ENCODE measurements at places on chromosomes 3 and 15.
A peak's percentile ranks its signal among the peaks of the same experiment; 100 is the strongest.

- no peak for DNase-seq
Observed at GRCh38 chr15:61364871-61365270, 135.8 kb upstream of the RORA start.

DNA sequence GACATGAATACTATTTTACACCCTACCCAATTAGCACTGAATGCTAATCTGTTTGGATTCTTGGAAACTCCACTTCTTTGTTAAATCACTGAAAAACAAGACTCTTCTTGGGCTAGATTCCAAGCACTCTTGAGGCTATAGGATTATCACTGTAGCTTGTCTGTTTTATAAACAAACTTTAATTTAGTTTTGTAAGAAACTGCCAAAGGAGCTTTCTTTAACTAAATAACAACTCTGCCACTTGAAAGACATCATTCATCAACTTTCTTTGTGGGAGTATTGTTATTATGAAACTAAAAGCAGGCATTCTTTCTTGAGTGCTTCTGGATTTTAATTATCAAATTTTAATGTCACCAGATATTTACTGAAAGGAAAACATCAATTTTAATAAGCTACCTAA is 24.1 kb downstream of the CBLB start:
- DNase-seq, result no peak

DNA sequence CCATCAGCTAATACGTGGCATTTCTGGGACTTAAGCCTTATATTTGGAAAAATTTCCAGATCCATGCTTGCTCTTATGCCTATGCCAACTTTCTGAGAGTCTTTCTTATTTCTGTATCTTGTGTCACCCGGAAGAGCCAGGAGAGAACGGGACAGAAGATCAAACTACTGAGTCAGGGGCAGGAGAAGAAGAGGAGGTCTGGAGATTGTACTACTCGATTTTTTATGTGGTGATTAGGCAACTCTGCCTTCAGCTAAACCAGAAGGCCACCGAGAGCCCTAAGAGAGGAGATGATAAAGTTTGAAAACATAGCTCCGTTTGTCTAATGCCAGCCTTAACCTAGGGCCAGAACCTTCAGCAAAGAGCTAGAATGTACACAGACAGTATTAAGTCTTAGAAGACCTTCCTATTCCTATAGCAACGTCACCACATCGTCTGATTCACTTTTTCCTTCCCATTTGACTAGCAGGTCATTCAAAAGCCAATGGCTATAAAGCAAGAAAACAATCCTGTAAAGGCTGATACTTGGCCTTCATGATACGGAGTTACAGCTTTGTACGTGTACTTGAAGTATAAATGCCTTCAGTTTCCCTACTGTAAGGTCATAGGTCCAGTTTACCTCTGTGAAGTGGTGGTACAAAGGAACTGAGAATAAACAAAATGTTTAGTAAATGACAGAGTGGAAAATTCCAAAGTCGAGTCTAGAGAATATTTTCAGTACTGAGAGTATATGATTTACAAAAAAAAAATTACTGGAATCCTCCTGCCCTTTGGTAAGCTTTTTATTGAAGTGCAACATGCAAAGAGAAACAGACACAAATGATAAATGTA is 96.1 kb upstream of the ICE2 start:
- no peak for DNase-seq

DNA sequence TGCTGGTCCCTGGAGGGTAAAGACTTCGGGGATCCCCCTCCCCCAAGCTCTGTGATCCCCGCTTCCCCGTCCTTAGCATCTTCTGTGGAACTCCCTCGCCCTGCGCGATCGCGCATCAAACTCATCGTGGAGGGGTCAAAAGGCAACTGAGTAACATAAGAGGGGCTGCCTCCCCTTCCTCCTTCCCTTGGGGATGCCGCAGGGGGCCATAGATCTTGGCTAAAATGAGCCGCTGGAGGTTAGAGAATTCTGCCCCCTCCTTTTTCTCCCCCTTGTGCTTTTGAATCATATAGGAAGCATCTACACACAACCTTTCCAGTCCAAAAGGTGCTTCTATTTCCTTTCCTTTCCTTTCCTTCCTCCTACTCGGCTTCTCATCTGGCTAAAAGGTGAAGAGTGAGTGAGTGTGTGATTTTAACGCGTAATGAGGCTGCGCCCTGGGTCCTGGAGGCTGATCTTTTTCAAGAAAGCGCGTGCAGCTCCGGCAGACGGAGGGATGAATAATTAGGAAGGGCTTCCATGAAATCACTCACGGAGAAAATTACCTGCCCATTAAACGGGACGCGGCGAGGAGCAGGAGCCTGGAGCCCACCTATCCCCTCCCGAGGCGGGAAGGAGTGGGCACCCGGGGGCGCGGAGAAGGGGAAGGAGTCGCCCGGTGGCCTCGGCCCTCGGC is 831 bp upstream of the ROBO2 start:
- peak; percentile 65 for DNase-seq

DNA sequence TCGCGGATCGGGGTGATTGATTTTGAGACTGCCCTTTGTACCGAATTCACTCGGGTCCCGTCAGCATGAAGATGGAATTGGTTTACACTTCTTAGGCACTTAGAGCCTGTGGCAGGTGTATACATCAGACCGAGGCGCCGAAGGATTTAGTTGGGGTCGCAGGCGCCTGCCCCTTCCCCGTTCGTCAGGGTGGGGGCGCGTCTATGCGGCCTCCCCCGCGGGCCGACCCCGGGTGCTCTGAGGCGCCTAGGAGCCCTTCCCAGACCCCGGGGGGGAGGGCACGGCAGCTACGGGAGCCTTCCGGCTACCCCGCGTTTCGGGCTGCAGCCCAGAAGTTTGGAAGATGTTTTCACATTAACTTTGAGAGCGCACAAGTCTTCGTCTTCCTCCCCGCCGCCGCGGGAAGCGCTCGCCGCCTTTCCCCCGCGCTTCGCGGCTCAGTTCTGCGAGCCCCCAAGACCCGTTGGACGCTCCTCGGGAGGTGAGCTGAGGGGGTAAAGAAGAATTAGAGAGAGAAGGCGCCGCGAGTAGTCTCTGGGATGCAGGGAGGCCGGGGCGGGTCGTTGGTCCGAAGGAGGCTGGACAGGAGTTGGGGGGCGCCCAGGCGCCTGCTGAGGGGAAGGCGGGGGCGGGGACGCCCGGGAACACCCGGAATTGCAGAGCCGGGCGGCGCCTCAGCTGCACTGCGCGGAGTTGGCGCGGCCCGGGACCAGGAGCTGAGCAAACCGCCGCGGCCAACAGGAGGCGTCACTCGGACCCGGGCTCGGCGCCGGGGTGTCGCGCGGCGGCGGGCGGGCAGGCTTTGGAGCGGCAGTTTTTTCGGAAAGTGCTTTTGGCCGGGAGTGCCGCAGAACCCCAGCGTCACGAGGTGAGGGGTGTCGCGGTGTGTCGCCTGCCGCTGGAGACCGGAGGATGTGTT is 780 bp downstream of the TIPARP start:
- DNase-seq, result no peak

GRCh38 chr15:88061452-88061851 is 195.1 kb downstream of the NTRK3 start:
- DNase-seq, result no peak

GRCh38 chr3:157351981-157352380 is 84.7 kb upstream of the PTX3 start:
- DNase-seq, result no peak

- DNase-seq, result no peak
Observed at GRCh38 chr3:148023994-148024393, 614.8 kb downstream of the ZIC1 start.

DNA sequence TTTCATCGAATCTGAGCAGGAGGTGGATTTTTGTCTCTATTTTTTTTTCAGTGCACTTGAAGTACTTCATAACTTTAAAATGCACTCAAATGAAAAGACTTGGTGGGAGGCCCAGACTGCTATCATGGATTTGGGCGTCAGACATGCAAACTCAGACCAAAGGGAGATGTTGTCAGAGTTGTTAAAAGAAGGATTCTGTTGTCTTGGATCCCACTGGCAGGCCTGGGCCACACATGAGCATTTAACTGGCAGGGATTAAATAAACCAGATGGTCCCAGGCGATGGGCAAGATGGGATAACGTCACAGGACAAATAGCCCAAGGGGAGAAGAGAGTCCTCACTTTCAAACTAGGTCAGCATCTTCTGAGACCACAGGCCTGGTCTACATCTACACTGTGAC is 15.4 kb downstream of the RTP1 start:
- no peak for DNase-seq

- no peak for DNase-seq
Observed at GRCh38 chr15:54094661-54095060, 116.4 kb downstream of the UNC13C start.

DNA sequence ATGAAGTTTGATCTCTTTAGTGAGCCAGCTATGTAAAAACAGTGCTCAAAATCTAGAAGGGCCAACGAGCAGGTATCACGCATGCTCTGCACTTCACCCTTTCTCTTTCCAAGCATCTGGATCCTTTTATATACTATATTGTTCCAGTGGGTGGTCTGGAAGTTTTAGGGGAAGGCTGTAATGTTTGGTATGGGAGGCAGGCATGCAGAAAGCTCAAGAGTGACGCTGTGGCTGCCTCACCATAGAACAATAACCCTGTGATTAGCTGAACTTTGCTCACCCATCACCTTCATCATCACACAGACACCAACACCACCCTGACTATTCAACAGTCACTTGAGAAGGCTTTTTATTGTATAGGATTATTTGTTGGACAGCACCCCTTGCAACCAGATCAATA is 81.6 kb downstream of the FBN1 start:
- DNase-seq, result no peak

DNA sequence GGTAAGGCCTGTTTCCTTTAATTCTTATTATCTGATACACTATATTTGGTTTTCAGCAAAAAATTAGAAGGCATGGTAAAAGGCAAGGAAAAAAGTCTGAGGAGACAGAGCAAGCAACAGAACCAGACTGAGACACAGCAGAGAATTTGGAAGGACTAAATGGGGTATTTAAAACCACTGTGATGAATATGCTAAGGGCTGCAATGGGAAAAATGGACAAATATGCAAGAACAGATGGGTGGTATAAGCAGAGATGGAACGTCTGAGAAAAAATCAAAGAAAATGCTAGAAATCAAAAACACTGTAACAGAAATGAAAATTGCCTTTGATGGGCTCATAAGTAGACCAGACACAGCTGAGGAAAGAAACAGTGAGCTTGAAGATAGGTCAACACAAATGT is 50.8 kb upstream of the NSMCE3 start:
- no peak for DNase-seq

DNA sequence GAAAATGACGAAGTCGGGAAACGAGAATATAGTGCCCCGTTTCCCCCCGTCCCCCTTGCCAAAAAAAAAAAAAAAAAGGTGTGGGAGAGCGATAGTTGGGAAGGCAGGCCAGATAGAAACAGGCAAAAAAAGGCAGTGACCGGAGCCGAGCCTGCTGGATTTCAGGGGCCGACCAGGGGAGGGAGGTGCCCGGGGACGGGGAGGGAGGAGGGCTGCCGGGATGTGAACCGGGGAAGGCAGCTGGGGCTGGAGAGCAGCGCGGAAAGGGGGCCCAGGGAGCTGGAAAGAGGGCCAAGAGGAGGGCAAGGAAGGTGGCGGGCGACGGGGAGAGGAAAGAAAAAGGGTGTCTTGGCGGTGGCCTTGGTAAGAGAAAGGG is 837 bp downstream of the LRRN1 start:
- peak; percentile 16 for DNase-seq

GRCh38 chr15:70466305-70466704 is 297.1 kb downstream of the UACA start:
- DNase-seq, result no peak

GRCh38 chr3:70614111-70614510 is 301.7 kb upstream of the MDFIC2 start:
- DNase-seq, result no peak

DNA sequence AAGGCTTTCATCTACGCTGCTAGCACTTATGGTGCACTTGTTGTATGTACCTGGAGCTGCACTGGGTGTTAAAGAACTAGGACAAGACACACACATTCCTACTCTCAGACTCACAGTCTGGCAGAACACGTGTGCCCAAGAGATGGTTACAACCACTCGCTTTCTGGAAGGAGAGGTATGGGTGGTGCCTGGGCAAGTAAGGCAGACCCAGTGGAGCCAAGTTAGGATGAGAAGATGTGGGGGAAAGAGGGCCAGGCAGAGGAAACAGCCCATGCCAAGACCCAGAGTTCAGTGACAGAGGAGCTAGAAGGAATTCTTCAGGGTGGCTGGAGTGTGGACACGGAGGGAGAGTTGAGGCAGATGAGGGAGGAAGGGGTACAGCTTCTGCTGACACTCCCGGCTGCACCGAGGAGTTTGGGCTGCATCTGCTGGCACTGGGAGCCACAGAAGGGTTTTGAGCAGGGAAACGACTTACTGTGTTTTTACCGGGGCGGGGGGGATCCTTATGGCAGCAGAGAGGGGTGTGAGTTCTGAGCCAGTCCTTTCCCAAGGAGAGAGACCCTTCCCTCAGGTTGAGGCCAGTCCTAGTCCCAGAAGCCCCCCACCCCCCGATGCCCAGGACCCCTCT is 59.0 kb downstream of the GRIP2 start:
- DNase-seq, result no peak

DNA sequence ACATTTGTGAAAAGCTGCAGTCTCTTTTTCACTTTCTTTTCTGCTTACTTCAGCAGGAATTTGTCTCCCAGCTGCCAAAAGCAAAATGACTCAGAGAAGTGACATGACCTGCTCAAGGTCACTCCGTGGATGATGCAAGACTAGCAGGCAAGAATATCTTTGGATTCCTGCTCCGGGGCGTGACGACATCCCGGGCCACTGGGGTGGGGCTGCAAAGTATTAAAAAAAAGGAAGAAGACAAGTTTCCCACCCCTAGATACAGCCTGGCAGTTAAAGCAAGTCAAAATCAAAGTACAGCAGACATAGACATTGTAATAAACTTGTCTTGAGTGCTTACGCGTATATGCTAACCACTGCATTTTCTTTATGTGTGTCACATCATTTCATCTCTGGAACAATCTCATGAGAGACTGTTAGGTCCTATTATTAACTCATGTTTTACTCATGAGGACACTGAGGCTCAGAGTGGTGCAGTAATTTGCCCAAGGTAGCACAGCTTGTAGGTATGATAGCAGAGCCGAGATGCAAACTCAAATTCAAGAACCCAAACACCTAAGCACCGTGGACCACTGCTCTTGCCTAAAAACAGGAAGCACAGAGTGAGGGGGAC is 485.2 kb upstream of the PROK2 start:
- DNase-seq, result no peak

DNA sequence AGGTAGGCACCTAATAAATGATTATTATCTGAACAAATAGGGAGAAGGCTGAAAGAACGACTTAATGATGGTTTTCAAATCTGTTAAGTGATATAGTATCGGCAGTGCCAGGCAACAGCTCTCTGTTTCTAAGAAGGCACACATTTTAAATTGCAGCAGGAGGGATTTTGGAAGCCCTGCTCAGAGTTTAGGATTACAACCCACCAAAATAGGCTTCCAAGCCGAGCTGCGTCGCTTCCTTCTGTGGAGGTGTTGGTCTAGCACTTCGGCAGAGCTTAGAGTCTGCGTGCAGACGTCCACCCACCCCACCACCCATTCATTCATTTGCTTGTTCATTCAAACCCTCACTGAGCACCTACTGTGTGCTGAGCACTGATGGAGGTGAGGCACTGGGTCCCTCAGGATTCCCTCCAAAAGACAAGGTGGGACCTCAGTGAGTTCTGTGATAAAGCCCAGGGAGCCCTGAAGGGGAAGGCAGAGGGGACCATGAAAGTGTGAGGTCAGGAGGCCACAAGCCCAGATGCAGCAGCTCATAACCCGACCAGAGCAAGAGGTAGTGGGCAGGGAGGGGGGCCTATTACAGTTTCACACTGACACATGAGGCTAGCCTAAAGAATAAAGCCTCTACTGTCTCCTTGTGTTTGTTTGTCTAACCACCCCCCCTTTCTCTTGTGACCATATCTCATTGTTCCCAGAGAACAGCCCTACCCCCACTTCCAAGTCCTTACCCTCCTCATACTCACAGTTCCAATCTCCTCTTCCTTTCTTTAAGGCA is 8.9 kb downstream of the ADCY5 start:
- no peak for DNase-seq

Data from right renal cortex interstitium (tissue), 3 donors.